Stimulated activated CD4-positive, alpha-beta T cell treated with anti-CD3 and anti-CD28 coated beads, TNF-alpha, amount 100 ng/mL, for 48 hours (primary cell): ENCODE measurements at places on chromosomes 12 and 14.

DNA sequence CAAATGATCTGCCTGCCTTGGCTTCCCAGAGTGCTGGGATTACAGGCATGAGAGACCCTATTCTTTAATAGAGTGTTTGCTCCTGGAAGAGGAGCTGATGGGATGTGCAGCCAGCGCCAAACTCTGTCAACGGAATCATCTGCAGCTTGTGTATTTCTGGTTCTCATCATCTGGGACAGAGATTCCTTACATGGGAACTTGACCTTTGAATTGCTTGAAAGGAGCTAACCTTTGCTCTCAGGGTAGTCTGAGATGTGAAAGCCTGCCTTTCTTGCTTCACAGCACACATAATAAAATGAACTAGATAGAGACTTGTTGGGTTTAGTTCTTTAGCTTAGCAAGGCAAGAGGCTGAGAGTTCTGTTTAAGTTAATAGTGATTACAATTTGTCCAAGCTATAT, 120.0 kb downstream of the OTOGL start:
- DNase-seq = no peak

DNA sequence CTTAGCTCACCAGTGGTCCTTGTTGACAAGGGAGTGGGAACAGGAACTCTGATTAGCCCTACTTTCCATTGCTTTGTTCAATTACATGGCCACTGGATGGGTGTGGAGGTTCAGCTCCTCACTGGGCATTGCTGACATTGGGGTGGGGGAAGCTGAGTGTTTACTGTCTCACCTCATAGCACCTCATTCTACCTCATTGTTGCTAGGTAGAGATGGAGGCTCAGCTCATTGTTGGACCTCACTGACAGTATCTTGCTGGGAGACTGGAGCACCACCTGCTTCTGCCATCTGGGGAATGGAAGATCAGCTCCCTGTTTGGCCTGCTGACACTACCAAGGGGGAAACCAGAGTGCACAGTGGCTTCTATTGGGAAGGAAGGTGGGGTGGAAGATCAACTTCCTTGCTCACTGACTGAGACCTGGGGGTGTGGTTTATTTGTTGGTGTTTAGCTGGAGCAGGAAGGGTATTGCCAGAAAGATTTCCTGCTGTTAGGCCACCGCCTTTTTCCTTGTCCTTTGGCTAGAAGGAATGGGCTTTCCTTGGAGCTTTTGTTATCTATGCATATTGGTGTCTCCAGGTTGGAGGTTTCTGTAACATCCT, 1.3 kb upstream of the OR4E2 start:
- DNase-seq = no peak

DNA sequence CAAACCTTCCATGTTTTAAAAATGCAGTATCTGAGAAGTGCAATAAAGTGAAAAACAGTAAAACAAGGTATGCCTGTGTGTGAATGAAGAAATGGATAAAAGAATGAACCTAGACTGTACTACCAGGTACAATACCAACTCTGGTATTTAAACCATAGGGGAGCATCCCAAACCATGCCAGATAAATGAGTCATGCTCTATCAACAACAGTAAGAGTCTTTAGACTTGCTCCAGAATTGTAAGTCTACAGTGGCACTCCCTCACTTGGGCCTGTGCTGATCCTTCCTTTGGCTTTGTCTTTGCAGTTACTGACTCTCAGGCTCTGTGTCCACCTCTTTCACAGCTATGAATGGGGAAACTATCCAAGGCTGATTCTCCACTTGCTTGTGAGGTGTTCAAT, 38.1 kb downstream of the BBS10 start:
- no peak for DNase-seq

GRCh38 chr14:38799671-38800070, 303.4 kb downstream of the SEC23A start:
- DNase-seq = no peak

GRCh38 chr12:23222801-23223200, 597.8 kb downstream of the ETNK1 start:
- DNase-seq = no peak

- DNase-seq = no peak
Observed at GRCh38 chr12:43347026-43347425, 205.0 kb downstream of the ADAMTS20 start.

- DNase-seq = no peak
Observed at GRCh38 chr12:22467190-22467589, 77.2 kb downstream of the C2CD5 start.

DNA sequence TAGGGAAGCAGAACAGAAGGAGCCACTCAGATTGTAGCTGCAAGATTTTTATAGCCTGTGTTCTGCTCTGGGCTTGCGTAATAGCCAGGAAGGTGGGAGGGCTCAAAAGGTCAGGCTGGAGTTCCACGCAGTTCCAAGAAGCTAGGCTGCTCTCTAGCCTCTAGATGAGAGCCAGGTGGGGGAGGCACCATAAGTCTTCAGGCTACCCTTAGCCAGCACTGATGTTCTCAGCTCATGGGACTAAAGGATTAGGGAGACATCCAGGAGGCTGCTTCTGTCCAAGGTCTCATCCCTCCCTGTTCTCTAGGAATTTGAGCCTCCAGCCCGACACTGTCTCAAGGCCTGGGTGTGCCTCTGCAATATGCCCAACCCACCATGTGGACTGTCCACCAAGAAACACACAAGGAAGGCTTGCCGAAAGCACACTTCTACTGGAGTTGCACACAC, 1.7 kb downstream of the LMBR1L start:
- no peak for DNase-seq

GRCh38 chr12:26936559-26937442, 980 bp downstream of the INTS13 start:
- no peak for DNase-seq
